ENCODE measurements at places on chromosomes 16 and 17.

GRCh38 chr17:34584805-34585416 is 5.5 kb downstream of the TMEM132E start:
- no peak for DNase-seq

DNA sequence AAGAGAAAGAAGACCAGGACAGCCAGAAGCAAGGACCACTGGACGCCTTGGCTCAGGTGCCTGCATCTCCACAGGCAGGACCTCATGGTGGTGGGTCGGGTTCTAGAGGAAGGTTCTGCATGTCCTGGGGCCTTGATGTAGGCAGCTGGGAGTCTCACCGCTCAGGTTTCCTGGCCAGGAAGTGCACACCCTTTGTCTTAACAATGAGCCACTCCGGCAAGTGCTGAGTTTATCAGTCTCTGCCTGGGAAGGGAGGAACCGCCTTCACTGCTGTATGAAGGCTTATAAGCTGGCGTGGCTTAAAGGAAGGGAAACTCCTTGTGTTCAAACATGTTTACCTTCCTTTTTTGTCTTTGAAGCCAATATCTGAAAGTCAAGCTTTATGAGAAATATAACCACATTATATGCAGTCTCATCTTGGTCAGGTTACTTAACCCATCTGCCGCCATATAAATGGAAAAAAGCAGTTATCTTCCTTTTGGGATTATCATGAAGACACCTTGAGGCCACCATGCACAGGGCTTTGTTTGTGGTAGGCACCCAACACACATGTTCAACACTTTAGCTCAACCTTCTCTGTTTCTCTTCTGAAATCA is at the start of gene ST6GALNAC1:
ST6GALNAC1 (minus strand) TSS at position 205 of the 596 bp plus-strand sequence; CDS start at position 86, 119 bp downstream.
- no peak for DNase-seq

GRCh38 chr16:11297492-11298142 is 16.5 kb upstream of the PRM1 start:
- DNase-seq: peak; percentile 32

DNA sequence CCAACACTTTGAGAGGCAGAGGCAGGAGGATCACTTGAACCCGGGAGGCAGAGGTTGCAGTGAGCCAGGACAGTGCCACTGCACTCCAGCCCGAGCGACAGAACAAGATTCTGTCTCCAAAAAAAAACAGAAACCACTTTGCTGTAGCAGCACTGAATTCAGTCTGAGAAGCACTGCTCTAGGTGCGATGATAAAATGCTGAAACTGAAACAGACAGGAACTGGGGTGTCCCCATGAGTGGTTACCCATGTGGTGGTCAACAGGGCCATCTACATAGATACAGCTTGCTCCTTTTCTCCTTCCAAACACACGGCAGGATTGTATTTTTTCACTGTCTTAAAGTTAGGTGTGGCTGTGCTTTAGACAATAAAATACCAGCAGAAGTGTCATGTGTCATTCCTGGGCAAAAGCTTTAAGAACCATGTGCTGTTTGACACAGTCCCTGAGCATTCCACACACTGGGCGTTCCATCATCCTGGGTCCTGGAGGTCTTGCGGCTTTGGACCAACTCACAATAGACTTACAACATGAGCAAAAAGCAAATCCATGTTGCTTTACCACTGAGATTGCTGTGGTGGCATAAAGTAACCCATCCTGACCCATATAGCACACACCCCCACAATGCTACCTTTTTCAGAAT is 11.5 kb downstream of the GAS7 start:
- no peak for DNase-seq

DNA sequence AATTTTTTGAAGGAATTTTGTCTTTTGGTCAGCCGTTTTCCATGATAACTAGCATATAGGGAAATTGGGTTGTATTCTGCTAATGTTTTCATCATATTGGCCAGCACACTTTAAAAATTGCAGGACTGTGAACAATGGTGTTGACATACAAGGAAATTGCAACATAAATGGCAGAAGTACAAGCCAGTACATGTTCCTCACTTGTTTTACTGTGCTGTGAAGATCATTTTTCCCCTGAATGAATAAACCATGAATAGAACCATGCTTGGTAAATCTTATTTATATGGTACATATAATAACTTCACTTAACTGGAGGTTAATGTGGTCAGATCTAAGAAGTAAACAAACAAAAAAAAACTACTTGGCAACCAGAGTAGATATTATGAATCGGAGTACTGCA is 22.8 kb downstream of the OMG start:
- no peak for DNase-seq

DNA sequence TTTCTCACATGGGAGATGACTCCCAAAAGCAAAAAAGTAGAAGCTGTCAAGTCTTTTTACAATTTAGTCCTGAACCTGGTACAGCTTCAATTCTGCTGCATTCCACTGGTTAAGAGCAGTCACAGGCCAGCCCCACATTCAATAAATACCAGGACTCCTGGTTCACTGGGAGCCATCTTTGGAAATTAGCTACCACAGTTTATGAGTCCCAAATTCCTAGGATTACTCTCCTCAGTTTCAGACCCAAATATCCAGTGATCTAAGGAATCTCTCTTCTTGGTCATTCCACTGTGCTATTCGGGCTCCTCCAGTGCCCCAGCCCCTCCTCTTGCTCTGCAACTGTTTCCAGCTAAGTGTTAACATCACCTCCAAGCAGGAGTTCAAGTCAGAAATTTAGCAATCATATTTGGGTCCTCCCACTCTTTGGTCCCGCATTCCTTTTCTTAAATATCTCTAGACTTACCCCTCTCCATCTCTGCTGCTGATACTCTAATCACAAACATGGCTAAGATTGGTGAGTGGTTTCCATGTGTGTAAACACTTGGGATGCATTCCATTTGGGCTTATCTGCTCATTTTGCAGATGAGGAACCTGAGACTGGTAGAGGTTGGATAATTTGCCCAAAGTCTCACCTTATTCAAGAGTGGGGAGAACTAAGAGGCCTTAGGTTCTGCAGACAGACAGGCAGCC is 9.6 kb upstream of the WIPF2 start:
- DNase-seq: no peak

Measured in stimulated activated CD4-positive, alpha-beta T cell treated with anti-CD3 and anti-CD28 coated beads, Interleukin-12 subunit alpha, Interleukin-12 subunit beta, amount 100 ng/mL, for 24 hours (primary cell).